ENCODE measurements at places on chromosomes 2 and 18.

DNA sequence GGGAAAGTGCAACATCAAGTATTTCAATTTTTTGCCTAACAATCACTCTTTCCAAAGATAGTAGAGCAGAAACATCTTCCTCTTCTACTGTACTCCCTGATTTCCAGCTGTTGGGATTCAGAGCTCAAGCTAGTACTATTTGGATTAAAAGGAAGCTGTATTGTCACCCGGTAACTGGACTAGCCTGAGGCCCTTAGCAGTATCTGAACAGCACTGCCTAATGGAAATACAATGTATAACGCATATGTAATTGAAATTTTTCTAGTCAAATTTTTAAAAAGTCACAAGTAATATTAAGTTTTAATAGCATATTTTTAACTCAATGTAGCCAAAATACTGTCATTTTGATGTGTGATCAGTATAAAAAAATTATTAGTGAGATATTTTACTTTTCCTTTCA lies 86.2 kb downstream of the COX7A2L start:
- DNase-seq = no peak

DNA sequence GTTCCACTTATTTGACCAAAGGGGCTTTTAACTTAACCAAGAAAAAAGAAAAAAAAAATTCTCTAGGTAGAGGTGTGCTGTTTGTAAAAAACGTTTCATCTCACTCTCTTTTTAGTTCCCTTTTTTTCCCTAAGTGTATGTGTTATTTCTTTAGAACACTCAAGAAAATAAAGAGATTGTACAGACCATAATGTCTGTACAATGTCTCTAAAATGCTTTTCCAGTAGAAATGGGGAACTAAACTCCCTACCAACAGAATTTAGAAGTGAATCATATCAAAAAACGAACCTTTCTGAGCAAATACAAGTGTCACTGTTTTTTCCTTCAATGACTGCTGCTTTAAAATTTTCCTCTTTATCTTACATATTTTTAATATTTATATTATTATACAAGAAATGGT lies 72.0 kb downstream of the CDH7 start:
- DNase-seq = no peak

- no peak for DNase-seq
These were observed 43.2 kb upstream of the SESTD1 start for GRCh38 chr2:179307616-179308371.

DNA sequence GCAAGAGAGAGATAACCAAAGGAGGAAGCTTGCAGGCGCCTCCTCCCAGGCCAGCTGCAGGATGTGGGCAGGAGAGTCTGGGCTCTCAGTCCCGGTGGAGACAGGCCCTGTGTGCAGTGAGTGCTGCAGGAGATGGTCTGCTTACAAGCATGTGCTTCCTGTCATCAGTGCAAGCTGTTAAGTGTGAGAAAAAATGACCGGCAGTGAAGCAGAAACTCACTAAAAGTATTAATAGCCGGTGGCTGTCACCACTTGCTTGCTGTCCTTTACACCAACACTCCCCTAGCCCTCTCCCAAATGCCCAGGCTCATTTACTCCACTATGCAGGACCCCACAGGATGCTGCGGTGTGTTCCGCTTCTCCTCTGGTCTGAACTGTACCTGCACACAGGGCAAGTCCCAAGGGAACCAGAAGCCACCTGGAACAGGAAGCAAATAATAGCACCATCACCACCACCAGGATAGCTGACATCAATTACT lies 435.6 kb upstream of the HS6ST1 start:
- no peak for DNase-seq

DNA sequence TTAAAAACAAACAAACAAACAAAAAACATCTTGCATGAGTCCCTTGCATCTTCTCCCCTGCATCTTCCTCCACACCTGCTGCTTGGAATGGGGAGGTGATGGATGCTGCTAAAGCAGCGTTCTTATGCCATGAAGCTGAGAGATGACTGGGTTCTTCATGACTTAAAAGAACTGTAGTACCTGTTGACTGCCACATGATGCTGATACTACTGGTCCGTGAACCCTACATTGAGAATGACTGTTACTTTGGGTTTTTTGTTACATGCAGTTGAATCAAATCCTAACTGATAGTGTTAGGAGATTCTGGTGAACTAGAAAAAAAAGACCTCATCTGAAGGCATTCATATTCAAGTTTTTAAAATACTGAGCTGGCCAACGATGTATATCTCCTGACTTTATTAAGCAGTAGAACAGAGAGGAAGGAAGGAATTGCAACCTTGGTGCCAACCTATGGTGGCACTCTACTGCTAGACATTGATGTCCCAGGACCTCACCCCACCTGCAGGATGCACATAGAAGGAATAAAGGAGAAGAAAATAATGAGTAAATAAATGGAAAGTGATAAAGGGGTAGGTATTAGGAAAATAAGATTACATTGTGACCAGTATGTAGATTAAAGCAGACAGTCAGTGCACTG lies 63.2 kb upstream of the SPAG16 start:
- DNase-seq = no peak

GRCh38 chr18:10559553-10560451 lies 34.0 kb downstream of the NAPG start:
- DNase-seq = no peak

DNA sequence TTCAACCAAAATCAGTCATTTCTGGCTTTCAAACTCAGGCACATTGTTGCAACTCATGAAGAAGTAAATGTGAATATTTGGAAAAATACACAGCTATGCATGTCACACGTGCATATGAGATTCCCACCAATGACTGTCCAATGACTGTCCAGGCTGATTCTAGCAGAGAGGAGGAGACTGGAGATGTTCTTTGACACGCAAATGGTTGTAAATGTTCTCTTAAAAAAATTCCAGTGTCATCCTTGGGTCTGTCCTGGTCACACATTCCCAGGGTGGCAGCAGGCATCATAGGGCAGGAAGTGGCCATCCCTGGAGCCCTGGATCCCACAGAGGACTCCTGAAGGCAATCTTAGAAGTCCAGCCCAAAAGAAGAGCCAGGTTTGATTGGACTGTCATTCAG lies 40.9 kb downstream of the TWIST2 start:
- DNase-seq = no peak

GRCh38 chr2:163563336-163563735 lies 172.5 kb downstream of the FIGN start:
- no peak for DNase-seq

- DNase-seq = no peak
These were observed 42.6 kb upstream of the SDC1 start for GRCh38 chr2:20267529-20267928.

DNA sequence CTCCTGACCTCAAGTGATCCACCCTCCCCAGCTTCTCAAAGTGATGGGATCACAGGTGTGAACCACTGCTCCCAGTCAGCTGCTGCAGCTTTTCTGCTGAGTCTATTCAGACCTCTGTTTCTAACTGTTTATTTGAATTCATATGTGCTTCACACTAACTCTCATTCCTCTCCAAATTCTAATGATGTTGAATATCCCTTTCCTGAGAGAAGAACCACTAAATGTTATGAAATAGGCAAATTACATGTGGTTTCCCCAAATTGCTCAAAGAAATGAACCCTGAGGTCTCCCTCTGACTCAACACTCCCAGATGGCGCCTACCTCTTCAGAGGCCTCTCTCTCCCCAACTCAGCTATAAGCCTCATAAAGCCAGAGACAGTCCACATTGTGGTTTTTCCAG lies 98.6 kb downstream of the IRS1 start:
- DNase-seq = no peak

GRCh38 chr2:81583311-81584108 lies 1279.0 kb upstream of the LRRTM1 start:
- no peak for DNase-seq

- DNase-seq = no peak
These were observed 154.0 kb upstream of the NFATC1 start for GRCh38 chr18:79241755-79242154.

DNA sequence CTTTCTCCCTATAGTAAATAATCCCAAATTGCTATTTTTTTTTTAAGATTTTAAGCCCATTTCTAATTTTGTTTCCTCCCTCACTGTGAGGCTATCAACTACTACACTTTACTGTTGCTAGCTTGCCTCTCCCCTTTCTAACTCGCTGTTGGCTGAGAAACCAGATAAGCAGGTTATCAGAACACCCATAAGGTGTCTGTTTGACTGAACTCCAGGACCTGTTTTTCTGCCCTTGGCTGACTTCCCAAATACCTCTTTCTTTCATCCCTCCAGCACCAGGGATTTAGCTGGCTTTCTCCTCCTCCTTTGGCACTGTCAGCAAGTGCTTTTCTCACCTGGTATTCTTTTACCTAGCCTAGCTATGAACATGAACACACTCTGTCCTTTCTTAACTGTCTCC lies 11.1 kb downstream of the TRAK2 start:
- no peak for DNase-seq

GRCh38 chr2:30799366-30799765 lies 7.9 kb downstream of the CAPN13 start:
- no peak for DNase-seq

DNA sequence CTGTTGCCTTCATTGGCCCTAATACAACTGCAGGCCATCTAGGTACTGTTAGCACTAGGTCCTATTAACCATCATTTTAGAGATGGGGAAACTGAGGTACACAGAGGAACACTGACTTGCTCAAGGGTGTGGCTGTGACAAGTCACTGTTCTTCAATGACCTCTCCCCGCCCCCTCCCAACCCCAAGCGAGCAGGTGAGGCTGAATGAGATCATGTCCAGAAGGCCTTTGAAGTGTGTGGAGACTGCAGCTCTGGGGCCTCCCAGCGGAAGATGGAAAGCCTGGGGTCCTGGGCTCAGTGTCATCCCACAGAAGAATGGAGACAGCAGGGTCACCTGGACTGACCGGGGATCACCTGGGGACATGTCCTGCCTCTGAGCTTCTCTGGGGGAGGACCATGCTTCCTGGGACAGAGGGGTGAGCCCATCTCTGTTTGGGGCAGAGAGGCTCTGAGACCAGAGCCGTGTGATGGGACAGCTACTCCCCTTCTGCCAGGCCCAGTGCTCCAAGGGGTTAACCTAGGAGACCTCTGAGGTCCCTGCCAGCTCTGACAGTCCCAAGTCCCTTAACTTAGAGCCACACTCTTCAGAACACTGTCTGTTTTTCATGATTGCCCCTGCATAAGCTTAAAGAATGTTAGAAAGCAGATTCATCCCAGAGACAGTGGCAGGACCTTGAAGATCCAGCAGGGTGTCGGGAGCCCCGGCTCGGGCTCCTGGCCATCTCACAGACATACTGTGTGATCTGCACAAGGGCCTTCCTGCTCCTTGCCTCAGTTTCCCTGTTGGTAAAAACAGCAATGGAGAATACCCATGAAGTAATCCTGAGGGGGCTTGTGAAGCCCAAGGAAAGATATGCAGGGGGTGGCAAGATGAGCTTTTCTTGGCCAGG lies 16.7 kb upstream of the FOSL2 start:
- no peak for DNase-seq

- DNase-seq = no peak
These were observed 64.5 kb downstream of the DPP4 start for GRCh38 chr2:162009543-162009942.

DNA sequence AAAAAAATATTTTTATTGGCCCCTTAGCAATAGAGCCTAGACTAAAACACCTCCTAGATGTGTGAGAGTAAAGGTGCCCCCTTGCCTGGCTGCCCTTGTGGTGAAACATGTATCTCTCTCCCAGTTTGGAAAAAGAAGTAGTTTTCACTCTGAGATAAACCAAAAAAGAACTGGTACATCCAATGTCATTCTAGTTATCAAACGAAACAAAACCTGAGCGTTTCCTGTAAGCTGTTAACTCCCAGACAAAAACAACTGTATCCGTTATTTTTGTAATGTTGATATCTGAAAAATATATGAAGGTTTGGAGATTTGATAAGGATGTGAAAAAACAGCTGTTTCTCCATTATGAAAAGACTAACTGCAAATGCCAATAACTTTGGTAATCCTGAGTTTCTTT lies 24.3 kb downstream of the HEATR5B start:
- DNase-seq = no peak

DNA sequence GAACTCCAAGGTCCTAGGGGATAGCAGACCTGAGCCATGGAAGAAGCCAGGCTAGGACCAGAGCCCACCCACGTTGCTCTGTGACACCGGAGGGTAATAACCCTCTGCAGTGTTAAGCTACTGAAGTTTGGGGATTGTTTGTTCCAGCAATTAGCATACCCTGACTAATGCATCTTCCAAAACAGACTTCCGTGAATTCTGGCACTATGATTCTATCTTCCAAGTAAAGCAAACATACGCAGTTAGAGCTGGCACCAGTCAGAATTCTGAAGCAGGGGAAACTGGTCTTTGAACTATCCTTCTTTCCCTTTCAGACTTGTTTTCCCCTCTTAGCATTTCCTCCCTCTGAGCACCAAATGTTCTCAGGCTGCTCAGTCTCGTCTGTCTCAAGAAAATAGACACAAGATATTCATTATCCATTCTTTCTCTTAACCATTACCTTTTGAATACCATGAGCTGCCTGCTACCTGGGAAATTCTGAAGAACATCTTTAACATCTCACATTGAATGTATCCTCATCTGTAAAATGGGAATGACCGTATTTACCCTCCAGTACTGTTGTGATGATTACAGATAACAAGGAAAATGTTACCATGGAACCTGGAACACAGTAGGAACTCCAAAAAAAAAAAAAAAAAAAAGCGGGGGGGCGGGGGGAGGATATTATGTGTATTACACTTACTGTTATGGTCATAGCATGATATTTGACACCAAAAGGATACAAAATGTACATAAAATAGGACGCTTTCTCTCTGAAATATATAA lies 108.2 kb downstream of the TCF4 start:
- DNase-seq = no peak

- DNase-seq = no peak
These were observed 14.0 kb downstream of the ANXA4 start for GRCh38 chr2:69755862-69756467.

DNA sequence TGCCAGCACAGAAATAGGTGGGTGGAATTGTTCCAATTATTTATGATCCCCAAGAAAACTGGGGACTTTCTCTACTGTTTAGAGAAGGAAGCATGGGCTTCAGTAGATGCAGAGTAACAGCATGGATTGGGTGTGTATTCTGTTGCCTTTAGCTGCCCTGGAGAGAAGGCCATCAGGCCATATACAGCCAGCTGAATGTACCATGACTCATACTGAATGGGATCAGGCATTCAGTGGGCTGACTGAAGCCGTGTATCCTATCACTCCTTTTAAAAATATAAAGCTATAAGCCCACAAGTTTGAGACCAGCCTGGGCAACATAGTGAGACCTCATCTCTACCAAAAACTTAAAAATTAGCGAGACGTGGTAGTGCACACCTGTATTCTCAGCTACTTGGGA lies 16.7 kb upstream of the PLEKHM3 start:
- DNase-seq = no peak

DNA sequence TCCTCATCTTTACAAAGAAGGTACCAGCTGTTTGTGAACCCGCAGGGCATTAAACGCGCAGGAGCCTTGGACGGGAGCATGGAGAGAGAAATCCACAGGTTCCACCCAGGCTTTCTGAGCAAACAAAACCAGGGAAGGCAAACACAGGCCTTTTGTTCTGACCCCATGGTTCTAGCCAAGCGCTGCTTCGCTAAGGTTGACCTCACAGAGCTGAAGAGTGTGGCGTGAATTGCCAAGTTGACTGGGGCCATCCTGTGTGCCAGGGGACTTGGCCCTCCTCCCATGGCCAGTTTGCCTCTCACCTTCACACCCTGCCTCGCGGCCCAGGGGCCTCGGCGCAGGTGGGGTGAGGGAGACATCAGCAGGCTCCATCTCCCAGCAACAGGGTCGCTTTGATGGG lies 74.1 kb downstream of the VAPA start:
- no peak for DNase-seq

Measured in activated CD4-positive, CD25-positive, alpha-beta regulatory T cell treated with anti-CD3 and anti-CD28 coated beads, Interleukin-2, amount 50 U/mL, for 72 hours (primary cell).